A549 treated with dexamethasone at 1 μM for 4 hours (cell line): ENCODE measurements at places on chromosomes 5 and 9. TPM values are rescaled to one million over a fixed set of nuclear protein-coding genes. Genes with fewer than 3 reads are reported as not detected.

The POU5F2 gene
- total RNA-seq, result 0.01 to 0.02 TPM (median 0.01 TPM) in 3 of 5 replicates, not detected in the others

The BARHL1 gene
- not detected in 5 replicates for total RNA-seq

The IGIP gene
- total RNA-seq, result 0.60 to 1.1 TPM (median 0.85 TPM) in 5 replicates

The EGFLAM gene
- total RNA-seq, result 0.18 to 0.47 TPM (median 0.20 TPM) in 5 replicates

The UBLCP1 gene
- total RNA-seq, result 32.4 to 37.3 TPM (median 33.3 TPM) in 5 replicates

The NSA2 gene
- total RNA-seq, result 122 to 137 TPM (median 130 TPM) in 5 replicates

The IRGM gene
- total RNA-seq, result 0.07 to 0.14 TPM (median 0.09 TPM) in 4 of 5 replicates, not detected in the other

The ZNF474 gene
- total RNA-seq, result 0.11 to 0.30 TPM (median 0.22 TPM) in 5 replicates

The SELENOP gene
- 0.13 to 0.34 TPM (median 0.21 TPM) in 5 replicates for total RNA-seq

The CNTNAP3 gene
- 6.5 to 12.3 TPM (median 10.1 TPM) in 5 replicates for total RNA-seq

The CATSPER3 gene
- 0.21 to 0.49 TPM (median 0.37 TPM) in 5 replicates for total RNA-seq

The AK8 gene
- 0.89 to 1.5 TPM (median 1.1 TPM) in 5 replicates for total RNA-seq
